ENCODE measurements at places on chromosomes 5 and 9.

DNA sequence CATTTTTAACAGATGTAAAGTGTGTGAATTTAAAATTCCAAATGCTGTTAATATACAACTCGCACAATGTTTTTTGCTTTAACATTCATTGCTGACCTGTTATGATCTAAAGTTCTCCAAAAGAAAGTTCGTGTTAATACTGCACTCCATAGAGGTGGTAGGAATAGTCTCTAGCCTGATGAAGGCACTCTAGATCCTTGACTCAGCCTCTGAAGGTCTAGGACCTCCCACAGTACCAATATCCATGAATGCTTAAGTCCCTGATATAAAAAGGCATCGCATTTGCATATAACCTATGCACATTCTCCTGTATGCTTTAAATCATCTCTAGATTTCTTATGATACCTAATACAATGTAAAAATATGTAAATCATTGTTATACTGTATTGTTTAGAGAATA, 213.6 kb downstream of the EFNA5 start:
- DNase-seq, result no peak

DNA sequence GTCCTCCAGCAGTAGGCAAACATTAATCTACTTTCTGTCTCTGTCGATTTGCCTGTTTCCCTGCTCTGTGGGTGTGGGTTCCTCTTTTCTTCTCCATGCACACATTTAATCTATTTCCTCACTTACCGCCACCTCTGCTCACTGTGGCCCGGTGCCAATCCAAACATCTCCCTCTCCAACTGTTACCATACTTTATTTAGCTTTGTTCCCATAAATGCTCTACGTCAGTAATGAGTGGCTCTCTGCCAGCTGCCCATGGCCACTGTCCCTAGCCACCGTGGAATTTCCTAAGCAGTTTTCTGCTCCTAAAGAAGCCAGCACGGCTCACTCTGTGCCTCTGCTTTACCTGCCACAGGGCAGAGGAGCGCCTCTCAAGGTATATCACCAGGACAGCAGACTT, 19.5 kb upstream of the GOLPH3 start:
- DNase-seq, result peak; percentile 78

GRCh38 chr5:63687854-63688516, 274.3 kb downstream of the HTR1A start:
- no peak for DNase-seq

DNA sequence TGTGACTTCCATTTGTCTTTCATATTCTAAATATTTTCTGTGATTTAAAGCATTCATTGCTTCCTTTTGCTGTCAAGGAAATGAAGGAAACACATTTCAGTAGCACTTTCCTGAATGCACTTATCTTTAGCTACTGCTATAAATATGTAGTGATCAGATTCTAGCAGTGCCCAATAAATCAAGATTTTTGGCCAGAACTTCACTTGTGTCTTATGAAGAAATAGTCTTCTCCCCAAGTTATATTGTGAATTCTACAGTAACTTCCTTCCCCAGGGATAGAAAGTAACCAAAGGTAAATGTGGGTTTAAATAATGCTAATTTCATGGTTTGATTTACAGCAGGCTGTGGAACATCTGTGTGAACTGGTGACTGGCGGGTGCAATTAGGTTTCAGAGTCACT, 77.9 kb downstream of the DMRT2 start:
- DNase-seq, result no peak

DNA sequence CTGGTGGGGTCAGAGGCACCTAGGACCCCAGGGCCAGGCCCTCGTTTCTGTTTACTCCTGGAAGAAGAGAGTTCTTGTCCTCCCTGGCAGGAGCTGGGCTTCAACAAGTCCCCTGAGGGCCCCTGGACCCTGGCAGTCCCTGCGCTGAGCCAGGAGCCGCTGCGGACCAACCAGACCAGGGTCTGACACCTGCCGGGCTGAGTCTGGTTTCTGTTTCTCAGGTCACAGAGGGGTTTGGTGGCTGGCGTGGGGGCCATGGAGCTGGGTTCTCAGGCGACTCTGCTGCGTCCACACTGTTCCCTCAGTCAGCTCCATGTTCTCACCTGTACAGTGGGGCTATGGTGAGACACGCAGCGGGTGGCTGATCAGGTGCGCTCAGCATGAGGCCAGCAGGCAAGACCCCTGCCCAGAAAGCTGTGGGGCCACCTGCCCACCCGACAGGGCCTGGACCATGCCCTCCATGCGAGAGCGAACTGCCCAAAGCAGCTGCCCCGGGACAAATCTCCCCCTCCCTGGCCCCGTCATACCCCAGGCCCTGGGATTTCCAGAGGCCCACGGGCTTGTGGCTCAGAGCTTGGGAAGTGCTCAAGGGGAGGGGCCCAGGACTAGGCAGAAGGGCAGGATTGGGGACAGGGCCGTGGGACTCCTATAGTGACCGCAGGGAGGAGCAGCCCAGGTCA, 17.9 kb upstream of the NOTCH1 start:
- no peak for DNase-seq

DNA sequence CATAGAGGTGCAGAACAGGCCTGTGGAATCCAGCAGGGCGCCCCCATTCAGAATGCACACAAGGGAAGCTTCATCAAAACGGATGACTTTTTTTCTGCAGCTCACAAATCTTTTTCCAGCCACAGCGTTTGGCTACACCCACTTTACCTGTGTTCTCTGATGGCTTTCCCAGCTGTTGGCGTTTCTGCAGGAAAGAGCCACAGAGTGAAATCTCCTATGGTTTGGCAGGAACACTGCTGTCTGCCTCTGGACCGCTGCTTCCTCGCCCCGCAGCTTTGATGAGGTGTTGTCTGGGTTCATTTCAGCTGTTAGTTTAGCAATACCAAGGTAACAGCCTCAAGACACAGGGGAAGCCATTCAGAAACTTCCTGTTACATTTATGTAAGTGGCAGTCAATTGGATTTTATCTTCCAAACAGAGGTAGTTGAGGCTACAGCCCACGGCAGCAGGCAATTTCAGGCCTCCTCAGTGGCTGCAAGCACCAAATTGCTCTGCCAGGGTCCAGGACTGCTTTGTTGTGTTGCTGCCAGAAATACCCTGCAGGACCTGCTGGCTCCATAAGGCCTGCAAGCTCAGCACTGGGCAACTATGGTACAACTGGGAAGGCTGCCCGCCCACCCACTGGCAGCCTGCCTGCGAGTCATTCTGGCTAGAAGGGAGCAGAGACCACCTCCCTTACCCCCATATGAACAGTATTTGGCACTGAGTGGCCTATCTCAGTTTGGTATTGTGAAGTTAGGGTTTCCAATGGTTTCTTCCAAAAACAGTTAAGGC, 96.7 kb downstream of the MVB12B start:
- no peak for DNase-seq

GRCh38 chr5:111454776-111455175, 57.6 kb downstream of the STARD4 start:
- DNase-seq, result no peak

DNA sequence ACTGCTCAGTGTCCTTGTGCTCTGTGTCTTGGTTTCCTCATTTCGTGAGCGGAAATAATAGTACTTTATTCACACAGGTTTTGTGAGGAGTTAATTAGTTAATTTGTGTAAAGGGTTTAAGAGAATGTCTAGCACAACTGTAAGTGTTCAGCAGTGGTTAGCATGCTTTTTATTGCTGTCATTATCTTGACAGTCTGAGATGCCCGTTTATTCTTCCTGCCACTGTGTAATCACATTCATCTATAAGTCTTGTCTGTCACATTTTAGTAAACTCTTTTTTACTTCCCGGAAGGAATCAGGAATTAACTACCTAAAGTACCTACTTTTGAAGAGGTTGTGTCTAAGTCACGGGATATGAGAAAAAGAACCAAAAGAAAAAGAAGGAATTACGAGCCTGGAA, 38.0 kb downstream of the IQGAP2 start:
- no peak for DNase-seq

DNA sequence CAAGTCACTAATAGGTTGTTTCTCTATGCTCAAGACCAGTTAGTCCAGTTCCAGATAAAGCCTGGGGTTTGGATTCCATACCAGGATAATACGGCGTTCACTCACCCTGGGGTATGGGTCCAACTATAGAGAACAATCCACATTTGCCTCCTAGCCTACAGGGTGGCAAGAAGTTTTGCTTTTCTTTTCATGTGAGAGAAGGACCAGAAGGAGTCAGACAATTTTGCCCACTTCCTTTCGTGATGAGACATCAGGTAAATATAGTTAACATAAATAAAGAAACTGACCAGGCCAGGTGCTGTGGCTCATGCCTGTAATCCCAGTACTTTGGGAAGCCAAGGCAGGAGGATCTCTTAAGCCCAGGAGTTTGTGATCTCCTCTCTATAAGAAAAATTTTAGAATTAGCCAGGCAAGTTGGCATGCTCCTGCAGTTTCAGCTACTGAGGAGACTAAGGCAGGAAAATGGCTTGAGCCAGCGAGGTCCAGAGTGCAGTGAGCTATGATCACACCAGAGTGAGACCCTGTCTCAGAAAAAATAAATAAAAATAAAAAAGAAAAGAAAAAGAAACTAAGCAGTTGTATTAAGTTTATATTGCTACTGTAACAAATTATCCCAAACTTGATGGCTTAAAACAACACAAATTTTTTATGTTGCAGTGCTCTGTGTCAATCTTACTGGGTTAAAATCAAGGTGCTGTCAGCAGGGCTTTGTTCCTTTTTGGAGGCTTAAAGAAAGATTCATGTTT, 7.5 kb upstream of the REEP5 start:
- no peak for DNase-seq

- DNase-seq, result peak; percentile 76
Measured at GRCh38 chr9:32378993-32379729, 5.3 kb upstream of the ACO1 start.

DNA sequence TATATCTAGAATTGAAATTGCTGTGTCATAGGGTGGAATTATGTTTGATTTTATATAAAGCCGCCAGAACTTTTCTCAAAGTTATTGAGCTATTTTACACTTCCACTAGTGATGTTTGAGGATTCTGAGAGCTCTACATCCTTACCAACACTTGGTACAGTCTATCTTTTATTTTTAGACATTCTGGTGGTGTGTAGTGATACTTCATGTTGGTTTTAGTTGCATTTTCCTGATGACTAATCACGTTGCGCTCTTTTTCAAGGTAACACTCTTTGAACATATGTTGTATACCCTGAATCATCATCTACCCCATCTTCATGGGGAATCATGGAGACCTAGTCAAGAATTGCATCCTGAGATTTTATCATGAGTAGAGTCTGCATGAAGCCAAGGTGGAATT, 141.7 kb downstream of the NXNL2 start:
- DNase-seq, result no peak

Data from inflammatory macrophage (primary cell).